ENCODE measurements at places on chromosomes 2 and 18.

DNA sequence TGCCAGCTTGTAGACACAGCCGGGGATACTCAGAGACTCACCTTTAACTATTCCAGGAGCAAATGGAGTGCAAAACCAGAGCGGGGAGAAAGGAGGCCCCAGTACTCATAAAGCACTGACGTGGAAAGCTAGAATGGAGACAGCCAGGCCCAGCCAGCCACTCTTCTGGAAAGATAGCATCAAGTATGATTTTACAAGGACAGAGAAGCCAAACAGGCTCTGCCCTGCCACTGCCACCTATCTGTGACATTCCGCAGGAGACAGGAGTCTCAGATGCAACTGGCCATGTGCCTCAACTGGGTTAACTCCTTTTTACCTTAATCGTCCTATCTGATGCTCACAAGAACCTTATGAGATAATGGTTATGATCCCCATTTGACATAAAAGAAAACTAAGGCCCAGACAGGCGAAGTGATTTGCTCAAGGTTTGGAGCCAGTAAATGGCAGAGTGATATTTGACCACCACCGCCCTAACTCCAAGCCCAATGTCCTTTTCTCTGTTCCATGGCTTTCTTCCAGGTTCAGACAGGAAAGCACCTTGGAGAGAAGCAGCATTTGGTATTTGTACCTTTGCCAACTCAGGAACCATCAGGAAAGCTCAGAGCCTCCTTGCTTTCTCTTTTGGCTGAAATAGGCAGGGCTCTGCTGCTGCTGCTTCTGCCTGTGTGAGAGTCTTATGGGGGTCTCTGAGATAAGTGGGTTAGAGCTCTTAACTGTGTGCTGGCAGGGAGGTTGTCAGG, 15.6 kb downstream of the KIF3C start:
- DNase-seq = no peak

- no peak for DNase-seq
Measured at GRCh38 chr2:152396051-152396511, 61.1 kb downstream of the FMNL2 start.

DNA sequence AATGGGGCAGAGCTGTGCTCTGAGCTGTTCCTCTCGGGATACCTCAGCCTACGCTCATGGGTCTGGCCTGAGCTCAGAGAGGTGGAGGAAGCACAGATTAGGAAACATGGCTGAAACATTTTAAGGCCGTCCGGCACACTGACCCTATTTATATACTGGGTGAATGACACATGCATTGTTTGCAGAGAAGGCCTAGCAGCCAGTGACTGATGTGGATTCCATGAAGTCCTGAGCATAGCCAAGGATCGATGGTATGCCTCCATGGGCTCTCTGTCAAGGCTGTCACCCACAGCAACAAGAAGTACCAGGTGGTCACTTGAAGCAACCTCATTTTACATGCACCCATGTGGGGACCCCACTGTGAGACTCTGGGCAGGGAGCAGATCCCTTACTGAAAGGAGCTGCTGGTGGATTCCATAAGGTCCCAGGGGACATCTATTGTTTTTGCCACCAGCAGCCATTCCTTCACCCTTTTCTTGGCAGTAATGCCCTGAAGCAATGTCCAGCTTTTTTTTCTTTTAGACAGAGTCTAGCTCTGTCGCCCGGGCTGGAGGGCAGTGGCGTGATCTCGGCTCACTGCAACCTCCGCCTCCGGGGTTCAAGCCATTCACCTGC, 8.4 kb downstream of the PTMA start:
- DNase-seq = no peak

GRCh38 chr2:8303322-8303832, 378.5 kb upstream of the ID2 start:
- no peak for DNase-seq

GRCh38 chr2:76027761-76028160, 317.0 kb upstream of the GCFC2 start:
- DNase-seq = no peak

GRCh38 chr18:9038277-9038871, 64.1 kb upstream of the NDUFV2 start:
- no peak for DNase-seq

DNA sequence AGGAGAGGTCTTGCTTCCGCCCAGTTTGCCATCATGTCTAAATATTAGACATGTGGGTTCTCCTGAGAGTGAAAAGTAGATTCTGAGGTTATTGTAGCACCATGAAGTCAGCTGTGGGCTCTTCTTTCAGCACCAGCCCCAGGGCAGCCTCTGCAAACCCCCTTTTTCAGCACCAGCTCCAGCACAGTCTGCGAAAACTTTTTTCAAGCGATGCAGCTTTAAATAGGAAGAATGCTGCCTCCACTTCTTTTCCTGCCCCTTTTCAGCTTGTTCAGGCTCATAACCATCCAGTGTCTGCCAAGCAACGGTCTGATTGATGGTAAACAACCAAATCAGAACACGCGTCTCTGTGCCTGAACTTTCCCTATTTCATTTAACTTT, at the start of gene COL5A2:
Gene COL5A2, minus strand, starts transcription at position 192 of the 381 bp plus-strand sequence. Its CDS starts 157 bp downstream, at position 35.
- no peak for DNase-seq

DNA sequence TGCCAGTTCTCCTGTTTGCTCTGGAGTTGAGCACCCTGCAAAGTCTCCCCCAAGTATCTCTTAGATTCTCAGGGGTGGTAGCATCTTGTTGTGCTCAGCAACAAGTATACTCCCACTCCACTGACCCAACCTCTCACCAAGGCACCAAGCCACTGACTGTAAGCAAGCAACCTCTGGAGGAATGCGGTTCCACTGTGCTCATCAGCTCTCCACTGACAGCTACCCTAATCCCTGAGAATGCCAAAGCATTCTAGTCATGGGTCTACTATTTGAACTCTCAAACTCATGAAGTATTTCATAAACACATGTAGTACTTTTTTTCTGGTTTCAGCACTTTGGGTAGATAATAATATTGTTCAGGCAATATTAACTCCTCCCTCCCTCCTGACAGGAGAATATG, 170.0 kb downstream of the EPHA4 start:
- DNase-seq = no peak

- DNase-seq = no peak
Measured at GRCh38 chr2:157150747-157151146, 106.8 kb upstream of the GALNT5 start.

DNA sequence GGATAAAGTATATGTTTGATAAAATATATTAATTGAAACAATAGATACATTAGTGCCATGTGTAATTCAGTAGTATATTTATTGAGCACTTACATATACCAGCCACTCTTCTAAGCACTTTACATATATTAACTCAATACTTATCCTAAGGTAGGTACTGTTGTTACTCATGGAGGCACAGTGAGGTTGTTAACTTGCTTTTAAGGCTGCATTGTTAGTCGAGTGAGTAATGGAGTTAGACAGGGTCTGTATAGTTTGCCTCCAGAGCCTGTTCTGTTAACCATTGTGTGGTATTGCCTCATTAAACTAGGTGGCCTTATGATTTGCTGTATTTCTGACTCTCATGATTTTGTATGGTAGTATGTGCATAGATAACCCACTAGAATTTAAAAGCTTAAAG, 44.2 kb downstream of the LCLAT1 start:
- no peak for DNase-seq

DNA sequence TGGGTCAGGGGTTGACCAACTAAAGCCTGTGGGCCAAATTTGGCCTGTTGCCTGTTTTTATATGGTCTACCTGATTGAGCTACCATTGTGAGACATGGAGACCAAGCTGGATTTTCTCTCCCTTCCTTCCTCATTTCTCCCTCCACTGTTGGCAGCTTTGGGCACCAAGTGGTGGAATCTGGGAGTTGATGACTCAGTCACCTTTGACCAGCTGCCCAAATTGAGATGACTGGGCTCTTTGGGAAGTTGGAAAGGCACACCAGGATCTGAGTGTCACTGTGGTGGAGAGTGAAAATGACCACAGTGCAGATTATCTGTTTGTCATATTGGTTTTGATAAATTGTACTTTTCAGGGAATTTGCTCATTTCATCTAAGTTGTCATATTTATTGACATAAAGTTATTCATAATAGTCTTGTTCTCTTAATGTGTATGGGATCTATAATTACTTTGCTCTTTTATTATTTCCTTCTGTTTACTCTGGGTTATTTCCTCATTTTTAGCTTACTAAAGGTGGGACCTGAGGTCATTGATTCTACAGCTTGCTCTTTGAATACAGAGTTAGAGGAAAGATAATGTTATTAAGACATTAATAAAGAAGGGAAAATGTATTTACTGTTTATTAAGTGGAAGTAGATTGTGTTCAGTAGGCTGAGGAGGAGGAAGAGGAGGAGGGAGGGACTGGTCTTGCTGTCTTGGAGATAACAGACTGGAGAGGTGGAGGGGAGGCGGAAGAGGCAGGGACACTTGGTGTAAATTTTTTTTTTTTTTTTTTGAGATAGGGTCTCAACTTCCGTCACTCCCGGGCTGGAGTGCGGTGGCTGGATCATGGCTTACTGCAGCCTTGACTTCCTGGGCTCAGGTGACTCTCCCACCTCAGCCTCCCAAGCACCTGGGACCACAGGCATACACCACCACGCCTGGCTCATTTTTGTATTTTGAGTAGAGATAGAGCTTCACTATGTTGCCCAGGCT, 31.8 kb downstream of the AGFG1 start:
- no peak for DNase-seq

GRCh38 chr2:147223553-147224060, 621.2 kb upstream of the ACVR2A start:
- no peak for DNase-seq

DNA sequence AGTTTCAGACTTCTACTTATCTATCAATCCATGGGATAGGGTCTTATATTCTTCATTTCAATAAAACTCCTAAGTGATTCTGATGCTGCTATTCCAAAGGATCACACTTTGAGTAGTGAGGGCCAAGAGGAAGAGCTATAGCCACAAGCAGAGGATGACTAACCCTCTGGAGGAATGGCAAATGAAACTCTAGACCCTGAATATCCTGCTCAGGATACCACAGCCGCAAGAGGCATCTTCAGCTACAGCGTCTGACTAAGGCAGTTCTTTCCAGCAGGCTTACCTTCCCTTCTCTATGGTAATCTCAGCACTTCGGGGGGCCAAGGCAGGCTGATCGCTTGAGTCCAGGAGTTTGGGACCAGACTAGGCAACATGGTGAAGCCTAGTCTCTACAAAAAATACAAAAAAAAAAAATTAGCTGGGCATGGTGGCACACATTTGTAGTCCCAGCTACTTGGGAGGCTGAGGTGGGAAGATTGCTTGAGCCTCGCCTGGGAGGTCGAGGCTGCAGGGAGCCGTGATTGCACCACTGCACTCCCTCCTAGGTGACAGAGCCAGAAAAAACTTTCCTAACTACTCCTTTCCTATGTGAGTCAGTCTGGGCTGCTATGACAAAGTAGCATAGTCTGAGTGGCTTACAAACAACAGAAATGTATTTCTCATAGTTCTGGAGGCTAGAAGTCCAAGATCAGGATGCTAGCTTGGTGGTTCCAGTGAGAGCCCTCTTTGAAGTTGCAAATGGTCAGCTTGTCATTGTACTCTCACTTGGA, 371.9 kb downstream of the IRS1 start:
- no peak for DNase-seq

DNA sequence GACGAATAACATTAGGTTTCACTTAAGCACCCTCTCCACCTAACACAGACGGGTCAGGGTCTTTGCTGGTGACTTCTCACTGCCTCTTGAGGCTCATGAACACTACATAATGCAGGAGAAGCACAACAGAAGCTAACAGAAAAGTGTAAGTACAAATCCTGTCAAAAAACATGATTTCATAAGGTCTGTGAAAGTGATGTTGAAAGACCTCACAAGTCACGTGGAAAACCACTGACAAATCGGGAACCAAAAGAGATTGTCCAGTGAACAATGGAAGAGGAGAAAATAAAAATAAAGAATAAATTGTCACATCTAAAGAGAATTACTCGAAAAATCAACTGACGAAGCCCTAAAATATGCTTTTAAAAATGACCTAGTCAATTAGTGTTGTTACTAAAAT, 14.0 kb downstream of the PSD4 start:
- DNase-seq = no peak

GRCh38 chr2:86337244-86337835, at the start of gene REEP1:
REEP1 (minus strand) TSS chr2:86337626; CDS start chr2:86337510, 116 bp downstream.
- no peak for DNase-seq

- DNase-seq = no peak
Measured at GRCh38 chr2:53600815-53601214, 166.8 kb upstream of the CHAC2 start.

DNA sequence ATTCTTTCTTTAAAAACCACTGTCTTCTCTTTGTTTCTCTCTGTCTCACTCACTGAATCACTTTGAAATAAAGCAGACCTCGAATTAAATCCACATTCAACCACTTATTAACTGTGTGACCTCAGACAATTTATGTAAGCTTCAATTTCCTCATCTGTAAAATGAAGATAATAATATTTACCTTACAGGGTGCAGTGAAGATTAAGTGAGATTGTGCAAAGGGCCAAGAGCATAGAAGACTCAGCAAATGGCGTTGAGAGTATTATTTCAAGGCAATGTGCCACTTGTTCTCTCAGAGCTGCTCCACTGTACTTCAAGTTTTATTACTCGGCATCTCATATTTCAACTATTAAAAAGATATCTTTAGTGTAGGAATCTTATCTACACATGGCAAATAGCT, 454.2 kb upstream of the HNRNPA3 start:
- no peak for DNase-seq

DNA sequence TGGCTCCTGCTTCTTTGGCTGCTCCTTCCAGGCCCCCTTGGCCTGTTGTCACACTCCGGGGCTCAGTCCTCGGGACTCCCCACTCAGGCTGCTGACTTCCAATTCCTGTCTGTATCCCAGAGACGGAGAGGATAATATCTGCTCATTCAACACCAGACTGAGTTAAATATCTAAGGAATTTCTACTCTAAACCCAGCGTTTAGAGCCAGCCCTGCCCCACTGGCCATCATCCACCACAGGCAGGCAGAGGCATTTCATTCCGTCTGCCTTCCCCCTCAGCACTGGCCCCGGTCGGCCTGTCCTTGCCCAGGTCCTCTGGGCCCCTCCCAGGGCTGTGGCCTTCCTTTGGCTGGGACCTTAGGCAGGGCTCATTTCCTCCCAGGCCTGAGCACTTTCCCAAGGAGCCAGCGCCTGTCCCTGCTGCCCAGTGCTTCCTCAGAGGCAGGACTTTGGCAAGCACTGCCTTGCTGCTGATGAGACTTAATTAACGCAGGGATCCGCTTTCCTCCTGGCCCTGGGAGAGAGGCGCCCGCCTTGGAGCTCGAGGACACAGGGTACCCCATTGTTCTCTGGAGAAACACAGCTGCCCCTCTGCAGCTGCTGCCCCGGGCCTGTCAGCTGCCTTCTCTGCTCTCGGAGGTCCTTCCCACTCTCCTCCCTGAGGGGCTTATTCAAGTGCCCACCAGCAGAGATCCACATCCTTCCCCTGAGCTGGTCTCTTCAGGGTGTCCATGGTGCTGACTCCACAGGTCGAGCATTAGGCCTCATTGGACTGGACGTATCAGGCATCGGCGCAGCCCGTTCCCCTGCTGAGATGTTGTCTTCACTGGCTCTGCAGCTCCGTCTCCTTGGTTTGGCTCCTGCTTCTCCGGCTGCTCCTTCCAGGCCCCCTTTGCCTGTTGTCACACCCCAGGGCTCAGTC, 42.8 kb downstream of the ATOH8 start:
- DNase-seq = no peak

DNA sequence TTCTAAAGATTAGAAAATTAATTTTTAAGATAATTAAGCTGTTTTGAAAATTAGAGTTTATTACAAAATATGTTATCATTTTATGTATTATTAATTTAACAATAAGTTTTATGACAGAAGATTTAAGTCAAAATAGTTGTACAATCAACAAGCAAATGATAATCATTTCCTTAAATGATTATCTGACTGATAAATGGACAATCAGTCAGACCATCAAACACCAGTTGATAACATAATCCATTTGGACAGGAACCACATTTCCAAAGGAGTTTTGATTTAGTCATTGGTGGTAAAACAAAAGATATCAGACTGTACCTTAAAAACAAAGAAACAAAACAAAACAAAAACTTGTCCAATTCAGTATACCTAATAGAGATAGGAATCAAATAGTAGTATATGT, 1.9 kb downstream of the TFPI start:
- DNase-seq = no peak
